ENCODE measurements at places on chromosomes 2 and 18.

- H3K27me3 ChIP-seq, result peaks cover 18% of the 10 kb centered on the region
- no peak for DNase-seq
- no peak overlapping the region for H3K4me3 ChIP-seq
- peaks cover 19% of the 10 kb centered on the region for H3K36me3 ChIP-seq
- no peaks in the 10 kb centered on the region for H3K4me1 ChIP-seq
Measured at GRCh38 chr18:45538444-45538843, 76.8 kb upstream of the SLC14A2 start.

GRCh38 chr2:152062125-152063091 lies 36.4 kb downstream of the CACNB4 start:
- DNase-seq, result no peak
- peaks cover 18% of the 10 kb centered on the region for H3K36me3 ChIP-seq
- no peak overlapping the region for H3K27ac ChIP-seq
- H3K4me1 ChIP-seq, result peaks cover 11% of the 10 kb centered on the region
- peak overlapping the region; percentile 17 for H3K4me3 ChIP-seq

- no peaks in the 10 kb centered on the region for H3K27me3 ChIP-seq
- peaks cover 16% of the 10 kb centered on the region for H3K4me1 ChIP-seq
- H3K36me3 ChIP-seq, result peaks cover 10% of the 10 kb centered on the region
- H3K27ac ChIP-seq, result no peak overlapping the region
- H3K4me3 ChIP-seq, result no peak overlapping the region
- DNase-seq, result no peak
Measured at GRCh38 chr2:53843595-53843994, 16.2 kb downstream of the GPR75 start.

- DNase-seq, result no peak
- H3K4me1 ChIP-seq, result peaks cover 6% of the 10 kb centered on the region
- H3K36me3 ChIP-seq, result no peaks in the 10 kb centered on the region
- H3K27ac ChIP-seq, result no peak overlapping the region
- H3K27me3 ChIP-seq, result peaks cover 20% of the 10 kb centered on the region
Measured at GRCh38 chr2:58686776-58687175, 445.7 kb upstream of the FANCL start.

GRCh38 chr2:225184948-225185347 lies 142.7 kb upstream of the DOCK10 start:
- no peak overlapping the region for H3K27ac ChIP-seq
- no peak overlapping the region for H3K4me3 ChIP-seq
- H3K27me3 ChIP-seq, result peaks cover 9% of the 10 kb centered on the region
- H3K36me3 ChIP-seq, result no peaks in the 10 kb centered on the region

- H3K4me3 ChIP-seq, result no peak overlapping the region
- H3K27ac ChIP-seq, result no peak overlapping the region
- H3K27me3 ChIP-seq, result peaks cover 60% of the 10 kb centered on the region
- H3K4me1 ChIP-seq, result no peaks in the 10 kb centered on the region
Measured at GRCh38 chr2:236642584-236643291, 73.1 kb downstream of the ACKR3 start.

DNA sequence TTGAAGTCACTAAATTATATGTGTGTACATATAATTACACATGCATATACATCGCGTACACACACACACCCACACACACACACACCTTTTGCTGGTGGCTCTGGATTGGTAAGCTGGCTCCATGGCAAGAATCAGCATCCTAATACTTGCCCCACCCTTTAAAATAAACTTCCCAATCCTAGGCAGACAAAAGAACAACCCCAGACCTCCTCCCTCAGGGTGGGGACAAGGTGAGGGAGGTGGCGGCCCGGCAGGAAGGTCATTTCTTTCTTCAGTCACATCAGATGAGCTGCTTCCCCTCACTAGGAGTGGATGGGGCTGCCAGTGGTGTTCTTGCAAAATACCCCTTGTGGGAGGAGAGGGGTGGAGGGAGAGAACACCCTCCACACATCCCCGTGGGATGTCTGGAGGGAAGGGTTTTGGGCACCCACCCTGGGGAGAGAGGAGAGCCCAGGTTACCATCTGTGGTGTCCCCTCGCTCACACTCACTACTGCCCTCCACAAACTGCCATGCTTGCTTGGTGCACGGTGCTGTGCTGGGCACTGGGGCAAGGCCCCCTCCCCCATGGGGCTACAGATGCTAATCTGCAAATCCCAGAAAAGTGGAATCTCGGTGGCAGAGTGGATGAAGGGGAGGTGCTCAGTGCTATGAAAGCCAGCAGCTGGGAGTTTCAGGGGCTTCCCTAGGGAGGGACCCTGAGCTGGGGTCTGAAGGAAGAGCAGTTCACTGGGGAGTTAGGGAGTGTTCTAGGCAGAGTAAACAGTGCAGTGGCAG lies 64.0 kb downstream of the ODC1 start:
- no peaks in the 10 kb centered on the region for H3K36me3 ChIP-seq
- H3K4me3 ChIP-seq, result peak overlapping the region; percentile 62
- no peaks in the 10 kb centered on the region for H3K27me3 ChIP-seq
- peaks cover 84% of the 10 kb centered on the region for H3K4me1 ChIP-seq
- no peak for DNase-seq
- H3K27ac ChIP-seq, result peak overlapping the region; percentile 72

DNA sequence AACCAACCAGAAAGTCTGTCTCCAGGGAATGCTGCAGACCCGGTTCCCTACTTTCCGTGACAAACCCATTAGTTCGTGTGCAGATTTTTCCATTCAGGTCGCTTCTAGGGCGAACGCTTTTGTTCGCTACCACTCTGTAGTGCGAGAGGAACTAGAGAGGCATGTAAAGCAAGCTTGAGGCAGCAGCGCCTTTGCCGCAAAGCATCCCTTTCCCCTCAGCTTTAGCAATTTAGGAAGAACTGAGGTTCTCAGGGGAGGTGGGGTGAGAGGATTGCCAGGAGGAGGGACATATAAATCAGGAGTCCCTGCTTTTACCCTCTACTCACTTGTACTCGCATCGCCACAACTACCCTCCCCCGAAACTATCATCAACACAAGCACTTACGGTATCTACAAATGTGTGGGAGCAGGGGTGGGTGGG lies 748 bp upstream of the ZNF804A start:
- peak overlapping the region; percentile 63 for H3K27ac ChIP-seq
- no peak for DNase-seq
- H3K36me3 ChIP-seq, result no peaks in the 10 kb centered on the region
- H3K4me3 ChIP-seq, result peak overlapping the region; percentile 89

DNA sequence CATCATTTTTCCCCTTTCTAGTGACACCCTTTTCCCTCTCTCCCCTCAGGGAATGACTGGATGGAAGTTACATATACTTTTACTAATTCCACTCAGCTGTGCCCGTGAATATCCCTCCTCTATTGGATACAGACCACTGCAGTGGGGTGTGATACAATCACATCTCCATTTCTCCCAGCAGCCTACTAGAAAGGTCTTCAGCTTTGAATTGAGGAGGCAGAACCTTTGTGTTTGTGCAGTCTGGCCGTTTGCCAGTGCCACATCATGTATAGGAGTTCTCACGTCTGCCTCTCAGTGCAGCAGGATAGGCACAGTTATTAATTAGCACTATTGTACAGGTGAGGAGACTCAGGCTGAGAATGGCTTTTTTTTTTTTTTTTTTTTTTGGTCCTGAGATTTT lies 16.4 kb downstream of the TNFRSF11A start:
- no peak overlapping the region for H3K4me3 ChIP-seq
- DNase-seq, result no peak
- no peak overlapping the region for H3K27ac ChIP-seq
- no peaks in the 10 kb centered on the region for H3K36me3 ChIP-seq

- no peaks in the 10 kb centered on the region for H3K27me3 ChIP-seq
- no peak for DNase-seq
- H3K4me3 ChIP-seq, result no peak overlapping the region
Measured at GRCh38 chr2:148557844-148558436, 86.6 kb upstream of the EPC2 start.

- DNase-seq, result peak; percentile 35
- H3K4me1 ChIP-seq, result peaks cover 12% of the 10 kb centered on the region
- H3K27me3 ChIP-seq, result no peaks in the 10 kb centered on the region
- H3K36me3 ChIP-seq, result no peaks in the 10 kb centered on the region
Measured at GRCh38 chr2:241064008-241064801, 37.9 kb downstream of the MTERF4 start.

DNA sequence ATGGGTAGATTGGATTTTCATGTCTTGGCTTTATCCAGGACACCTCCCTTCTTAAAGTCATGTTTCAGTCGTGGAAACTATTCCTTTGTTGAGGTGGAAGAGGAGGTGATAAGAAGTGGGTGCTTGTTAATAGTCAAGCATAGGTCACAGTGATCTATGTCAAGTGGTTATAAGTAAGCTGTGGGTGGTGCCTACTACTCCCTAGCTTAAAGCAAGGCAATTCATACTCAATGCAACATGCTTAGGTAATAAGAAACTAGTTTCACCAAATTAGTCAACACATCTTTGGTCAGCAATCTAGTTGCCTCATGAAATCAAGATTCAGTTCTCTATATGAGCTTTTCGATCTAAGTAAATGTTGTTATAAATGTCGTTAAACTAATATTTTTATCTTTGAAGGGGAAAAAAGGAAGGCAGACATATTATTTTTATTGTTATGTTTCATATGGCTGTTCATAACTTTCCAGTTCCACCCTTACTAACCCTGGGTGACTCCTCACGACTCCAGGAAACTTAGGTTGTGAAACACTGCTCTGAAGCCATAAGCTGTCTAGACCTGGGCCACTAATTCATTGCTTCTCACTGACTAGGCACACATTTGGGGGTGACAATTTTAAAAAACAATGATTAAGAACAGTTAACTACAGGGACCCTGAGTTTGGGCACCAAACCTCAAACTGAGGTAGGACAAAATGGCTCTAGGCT lies 5.8 kb upstream of the ABCB11 start:
- H3K27me3 ChIP-seq, result no peaks in the 10 kb centered on the region
- no peak overlapping the region for H3K27ac ChIP-seq
- peaks cover 11% of the 10 kb centered on the region for H3K4me1 ChIP-seq
- DNase-seq, result no peak
- H3K4me3 ChIP-seq, result no peak overlapping the region

- H3K4me3 ChIP-seq, result no peak overlapping the region
- no peak for DNase-seq
- H3K4me1 ChIP-seq, result peaks cover 14% of the 10 kb centered on the region
- H3K27me3 ChIP-seq, result peaks cover 5% of the 10 kb centered on the region
Measured at GRCh38 chr2:231725476-231725875, 17.2 kb downstream of the PTMA start.

GRCh38 chr2:228048838-228049490 lies 132.5 kb downstream of the SPHKAP start:
- H3K27ac ChIP-seq, result no peak overlapping the region
- H3K4me3 ChIP-seq, result no peak overlapping the region
- H3K4me1 ChIP-seq, result no peaks in the 10 kb centered on the region
- no peaks in the 10 kb centered on the region for H3K27me3 ChIP-seq
- H3K36me3 ChIP-seq, result no peaks in the 10 kb centered on the region

GRCh38 chr2:88197732-88198131 lies 27.6 kb downstream of the THNSL2 start:
- H3K27me3 ChIP-seq, result peaks cover 46% of the 10 kb centered on the region
- DNase-seq, result no peak
- no peaks in the 10 kb centered on the region for H3K36me3 ChIP-seq
- peaks cover 20% of the 10 kb centered on the region for H3K4me1 ChIP-seq
- no peak overlapping the region for H3K4me3 ChIP-seq

- DNase-seq, result no peak
- no peaks in the 10 kb centered on the region for H3K36me3 ChIP-seq
- H3K4me3 ChIP-seq, result no peak overlapping the region
- H3K4me1 ChIP-seq, result no peaks in the 10 kb centered on the region
- H3K27me3 ChIP-seq, result no peaks in the 10 kb centered on the region
- no peak overlapping the region for H3K27ac ChIP-seq
Measured at GRCh38 chr18:64287926-64288325, 139.0 kb upstream of the LINC00305 start.

- H3K36me3 ChIP-seq, result no peaks in the 10 kb centered on the region
- H3K27me3 ChIP-seq, result no peaks in the 10 kb centered on the region
- peaks cover 4% of the 10 kb centered on the region for H3K4me1 ChIP-seq
Measured at GRCh38 chr2:46435353-46435752, 44.0 kb upstream of the TMEM247 start.

DNA sequence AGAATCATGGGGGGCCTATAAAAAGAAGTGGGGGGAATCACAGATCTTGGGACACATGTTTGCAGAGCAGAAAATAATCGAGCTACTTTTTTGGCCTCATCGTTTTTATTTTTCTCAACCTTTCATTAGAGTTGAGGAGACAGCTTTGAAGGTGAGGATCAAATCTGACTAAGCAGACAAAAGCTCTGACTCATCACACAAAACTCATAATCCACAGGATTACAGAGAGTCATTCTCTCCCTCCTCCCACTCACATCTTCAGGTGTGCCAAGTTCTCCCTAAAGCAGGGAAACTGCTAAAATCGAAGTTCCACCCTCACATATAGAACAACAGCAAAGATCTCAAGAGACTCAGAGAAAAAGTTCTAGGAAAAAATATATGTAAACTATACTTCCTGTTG lies 15.6 kb downstream of the BAZ2B start:
- no peak overlapping the region for H3K27ac ChIP-seq
- no peaks in the 10 kb centered on the region for H3K4me1 ChIP-seq
- no peaks in the 10 kb centered on the region for H3K36me3 ChIP-seq
- no peak overlapping the region for H3K4me3 ChIP-seq

DNA sequence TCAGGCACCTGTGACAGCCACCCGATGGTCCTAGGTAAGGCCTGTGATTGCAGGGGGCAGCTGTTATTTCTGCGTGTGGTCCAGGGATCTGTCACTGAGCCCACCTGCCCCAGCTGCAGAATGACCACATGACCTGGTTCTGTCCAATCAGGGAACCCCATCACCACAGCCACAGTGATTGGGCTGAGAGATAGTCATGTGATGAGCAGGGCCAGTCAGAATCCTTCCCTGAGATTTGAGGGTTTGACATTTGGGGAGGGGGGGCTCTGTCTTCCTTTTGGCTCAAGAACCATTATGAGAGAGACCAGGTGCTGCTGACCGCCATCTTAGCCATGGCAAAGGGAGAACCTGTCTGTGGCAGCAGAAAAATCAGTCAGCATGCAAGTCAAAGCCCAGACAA lies 147.2 kb downstream of the SMAD7 start:
- H3K27me3 ChIP-seq, result no peaks in the 10 kb centered on the region
- DNase-seq, result no peak
- no peak overlapping the region for H3K4me3 ChIP-seq
- peaks cover 42% of the 10 kb centered on the region for H3K4me1 ChIP-seq

DNA sequence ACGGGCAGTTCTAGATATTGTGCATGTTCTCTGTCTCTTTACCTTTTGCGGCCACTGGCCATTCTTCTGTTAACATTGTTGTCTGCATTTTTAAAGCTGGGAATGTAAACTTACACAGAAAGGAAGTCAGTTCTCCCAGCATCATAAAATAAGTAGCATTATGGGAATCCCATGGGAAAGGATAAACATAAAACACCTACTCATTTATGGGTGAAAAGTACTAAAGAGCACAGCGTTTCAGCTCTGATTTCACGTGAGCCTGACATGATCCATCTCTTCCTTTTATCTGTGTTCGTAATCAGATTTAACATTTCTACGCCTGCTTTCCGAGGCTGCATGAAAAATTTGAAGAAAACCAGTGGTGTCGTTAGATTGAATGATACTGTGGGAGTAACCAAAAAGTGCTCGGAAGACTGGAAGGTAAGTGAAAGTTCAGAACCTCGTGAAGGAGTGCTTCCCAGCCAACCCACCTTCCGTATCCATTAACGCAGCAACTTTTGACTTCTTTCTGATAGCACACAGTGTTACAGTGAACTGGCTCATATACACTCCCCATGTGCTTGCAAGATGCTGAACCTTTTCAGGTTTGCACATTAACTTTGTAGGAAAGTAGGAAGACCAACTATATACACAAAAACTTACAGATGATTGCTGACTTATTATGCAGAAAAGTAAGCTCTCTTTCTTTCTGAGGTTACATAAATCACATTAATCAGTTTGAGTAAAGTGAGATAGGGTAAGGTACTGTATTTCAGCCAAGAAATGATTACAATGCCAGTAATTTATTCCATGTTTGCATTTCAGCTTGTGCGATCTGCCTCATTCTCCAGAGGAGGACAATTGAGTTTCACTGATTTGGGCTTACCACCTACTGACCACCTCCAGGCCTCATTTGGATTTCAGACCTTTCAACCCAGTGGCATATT lies 86.5 kb upstream of the TTC39C start:
- no peaks in the 10 kb centered on the region for H3K27me3 ChIP-seq
- no peak overlapping the region for H3K27ac ChIP-seq
- H3K4me3 ChIP-seq, result no peak overlapping the region

All from naive B cell (primary cell).